Hematopoietic multipotent progenitor cell (in vitro differentiated cells): ENCODE measurements at places on chromosomes 4 and X. TPM values are rescaled to one million over a fixed set of nuclear protein-coding genes. Genes with fewer than 3 reads are reported as not detected.

The SMIM10L2A gene
- 0.27 TPM for total RNA-seq

The IL3RA gene
- total RNA-seq, result 23.4 TPM

DNA sequence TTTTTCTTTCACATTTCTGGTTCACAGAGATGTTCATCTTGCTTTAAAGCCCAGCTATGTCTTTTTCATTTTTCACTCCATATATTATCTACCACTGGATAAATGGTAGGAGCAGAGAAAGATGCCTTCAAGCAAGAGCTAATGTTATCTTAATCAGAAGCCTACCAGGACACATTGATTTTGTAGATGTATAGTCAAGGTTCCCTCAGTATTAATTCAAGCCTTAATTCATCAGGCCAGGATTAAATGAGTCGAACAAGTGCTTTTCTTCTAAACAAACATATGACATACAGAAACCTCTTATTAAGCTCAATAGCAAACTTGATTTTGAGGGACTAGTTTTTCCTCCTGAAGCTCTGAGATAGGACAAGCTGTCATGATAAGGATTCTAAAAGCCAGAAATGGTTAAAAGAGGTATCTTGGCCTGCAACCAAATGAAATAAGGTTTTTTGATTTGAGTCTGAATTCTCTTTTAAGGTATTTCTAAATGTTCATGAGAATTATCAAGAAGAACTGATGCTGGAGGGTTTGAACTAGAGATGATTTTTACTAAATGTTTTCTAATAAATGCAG, 81.7 kb upstream of the FTHL17 start:
- no peak for DNase-seq

DNA sequence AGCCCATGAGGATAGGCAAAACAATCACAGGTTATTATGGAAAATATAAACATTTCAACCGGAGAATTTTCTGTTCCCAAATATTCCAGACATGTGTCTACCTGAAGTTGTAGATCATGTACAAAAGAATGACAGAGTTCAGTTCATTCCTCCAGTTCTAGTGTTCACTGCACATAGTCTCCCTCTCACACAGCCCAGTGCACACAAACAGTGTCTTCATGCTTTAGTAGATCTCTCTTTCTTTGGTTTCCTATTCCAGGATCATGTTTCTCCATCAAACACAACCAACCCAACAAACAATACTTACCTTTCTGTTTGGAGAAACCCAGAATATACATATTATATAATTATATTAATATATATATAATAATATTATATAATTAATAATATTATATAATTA, 671.9 kb downstream of the TRIML1 start:
- DNase-seq, result no peak

DNA sequence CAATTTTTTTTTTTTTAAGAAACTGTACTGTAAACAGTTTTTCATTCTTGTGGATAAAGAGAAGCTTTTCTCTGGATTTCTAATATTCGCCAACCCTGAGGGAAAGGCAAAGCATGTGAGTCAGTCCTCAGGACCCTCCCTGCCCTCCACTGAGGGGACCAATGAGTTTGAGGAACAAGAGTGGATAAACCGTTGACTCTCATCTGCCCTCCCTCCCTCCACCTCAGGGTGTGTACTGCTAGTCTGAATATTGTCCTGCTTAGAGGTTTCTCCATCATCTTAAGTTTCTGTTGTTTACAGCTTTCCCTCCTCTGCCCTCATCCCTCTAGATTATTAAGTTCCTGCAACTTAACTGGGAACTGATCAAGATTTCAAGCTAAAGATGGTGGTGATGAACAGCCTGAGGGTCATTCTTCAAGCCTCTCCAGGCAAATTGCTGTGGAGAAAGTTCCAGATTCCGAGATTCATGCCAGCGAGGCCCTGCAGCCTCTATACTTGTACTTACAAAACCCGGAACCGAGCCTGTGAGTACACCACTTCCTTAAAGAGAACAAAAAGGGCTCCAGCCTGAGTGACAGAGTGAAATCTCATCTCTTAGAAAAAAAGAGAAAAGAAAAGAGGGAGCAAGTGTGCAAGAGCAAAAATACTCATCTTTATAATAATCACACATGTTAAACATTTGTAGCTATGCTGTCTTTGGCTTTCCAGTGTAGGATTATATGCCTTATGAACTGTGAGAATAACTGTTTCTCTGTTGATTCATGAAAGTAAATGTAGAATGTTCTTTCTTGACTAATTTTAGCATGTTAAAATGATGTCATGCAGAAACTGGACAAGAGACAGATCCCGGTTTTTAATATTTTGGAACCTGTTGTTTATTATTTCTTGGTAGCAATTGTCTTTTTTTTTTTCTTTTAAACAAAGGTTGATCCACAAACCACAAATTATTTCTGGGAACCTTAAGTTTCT, 11.9 kb downstream of the CA5B start:
- peak; percentile 31 for DNase-seq

- DNase-seq, result peak; percentile 29
Measured at GRCh38 chrX:17788439-17788838, 51.1 kb downstream of the SCML1 start.

DNA sequence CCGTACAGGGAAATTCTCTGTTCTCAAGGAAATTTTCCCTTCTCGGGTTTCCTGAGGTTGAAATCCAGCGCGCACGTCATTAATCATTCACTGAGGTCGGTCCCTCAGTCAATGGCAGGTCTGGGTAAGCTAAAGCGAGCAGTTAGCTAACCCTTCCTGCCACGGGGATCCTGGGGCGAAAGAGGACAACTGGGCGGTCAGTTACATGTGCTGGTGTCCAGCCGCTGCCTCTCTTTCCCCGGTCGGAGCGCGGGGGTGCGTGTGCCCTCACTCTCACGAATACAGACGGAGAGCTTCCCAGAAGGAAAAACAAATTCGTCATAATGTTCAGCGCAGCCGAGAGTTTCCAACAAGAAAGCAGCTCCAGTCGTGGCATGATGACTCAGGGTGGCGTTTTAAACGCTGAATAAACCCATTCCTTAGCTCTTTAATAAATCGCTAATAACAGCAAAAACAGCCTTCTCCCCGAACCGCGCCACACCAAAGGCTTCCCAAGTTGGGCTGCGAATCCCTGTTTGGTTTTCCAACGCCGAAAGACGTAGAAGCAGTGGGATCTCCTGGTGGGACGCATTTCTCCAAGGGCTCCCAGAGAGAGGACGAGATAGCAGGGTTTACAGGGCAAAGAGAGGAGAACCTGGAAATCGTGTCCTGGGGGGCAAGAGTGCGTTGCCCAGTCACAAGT, 752 bp upstream of the FGF5 start:
- DNase-seq, result peak; percentile 15
